ENCODE measurements at places on chromosomes 11 and 22.
A peak's percentile ranks its signal among the peaks of the same experiment; 100 is the strongest.

DNA sequence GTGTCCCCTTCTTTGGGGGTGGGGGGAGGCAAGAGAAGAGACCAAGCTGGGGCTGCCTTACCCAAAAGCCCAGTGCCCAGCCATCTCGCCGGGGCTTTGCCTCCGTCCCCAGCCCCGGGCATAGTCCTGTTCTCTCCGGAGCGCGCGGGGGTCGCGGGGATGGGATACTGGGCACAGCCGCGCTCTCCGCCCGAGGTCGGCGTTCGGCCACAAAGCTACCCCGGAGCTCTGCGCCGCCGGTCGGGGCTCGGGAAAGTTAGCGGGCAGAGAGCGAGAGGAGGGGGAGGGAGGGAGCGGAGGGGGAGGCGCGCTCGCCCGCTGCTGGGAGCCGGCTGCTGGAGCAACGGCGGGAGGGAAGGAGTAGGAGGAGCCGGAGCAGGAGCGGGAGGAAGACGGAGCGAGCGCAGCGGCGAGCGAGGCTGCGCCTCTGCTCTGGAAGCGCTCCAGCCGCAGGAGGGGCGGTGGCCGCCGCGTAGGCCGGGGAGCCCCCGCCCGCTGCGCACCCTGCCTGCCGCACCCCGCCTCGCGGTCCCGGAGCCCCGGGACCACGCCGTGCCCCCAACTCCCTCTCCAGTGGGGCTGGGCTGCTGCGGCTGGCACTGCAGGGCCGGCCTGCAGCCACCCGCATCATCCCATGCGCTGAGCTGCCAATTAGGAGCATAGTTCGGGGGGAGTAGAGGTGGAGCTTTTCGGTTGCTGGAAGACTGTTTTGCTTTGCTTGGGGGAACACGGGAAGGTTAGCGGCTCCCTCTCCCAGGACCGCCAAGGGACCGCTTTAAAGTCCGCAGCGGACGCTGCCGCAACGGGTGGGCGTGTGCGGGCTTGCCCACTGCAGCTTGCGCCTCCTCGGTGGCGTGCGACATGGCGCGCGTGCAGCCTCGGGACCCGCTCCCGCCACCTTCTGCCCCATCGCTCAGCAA, at the start of gene SCN4B:
SCN4B (minus strand) TSS at position 272 of the 920 bp plus-strand sequence; CDS start at position 122, 150 bp downstream.
- DNase-seq, result no peak

DNA sequence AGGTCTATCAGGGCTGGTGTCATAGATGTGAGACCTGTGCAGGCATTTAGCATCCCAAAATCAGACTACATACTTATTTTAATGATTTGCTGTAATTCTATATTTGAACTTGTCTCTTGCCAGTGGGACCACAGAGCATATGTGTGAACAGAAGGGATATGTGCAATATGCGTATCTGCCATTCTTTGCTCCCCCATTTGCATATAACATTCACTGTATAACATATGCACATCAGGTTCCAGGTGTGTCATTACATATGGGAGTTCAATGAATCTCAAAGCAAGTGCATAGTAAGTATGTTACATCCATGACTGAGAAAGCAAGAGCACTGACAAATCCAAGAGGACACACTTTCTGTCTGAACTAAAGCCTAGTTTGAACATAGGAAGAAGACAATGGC, 1115.1 kb upstream of the CNTN5 start:
- DNase-seq, result no peak

- DNase-seq, result no peak
These were observed 23.5 kb downstream of the RDX start for GRCh38 chr11:110272919-110273318.

- DNase-seq, result no peak
These were observed 2423.4 kb downstream of the LRRC4C start for GRCh38 chr11:39036021-39036420.

DNA sequence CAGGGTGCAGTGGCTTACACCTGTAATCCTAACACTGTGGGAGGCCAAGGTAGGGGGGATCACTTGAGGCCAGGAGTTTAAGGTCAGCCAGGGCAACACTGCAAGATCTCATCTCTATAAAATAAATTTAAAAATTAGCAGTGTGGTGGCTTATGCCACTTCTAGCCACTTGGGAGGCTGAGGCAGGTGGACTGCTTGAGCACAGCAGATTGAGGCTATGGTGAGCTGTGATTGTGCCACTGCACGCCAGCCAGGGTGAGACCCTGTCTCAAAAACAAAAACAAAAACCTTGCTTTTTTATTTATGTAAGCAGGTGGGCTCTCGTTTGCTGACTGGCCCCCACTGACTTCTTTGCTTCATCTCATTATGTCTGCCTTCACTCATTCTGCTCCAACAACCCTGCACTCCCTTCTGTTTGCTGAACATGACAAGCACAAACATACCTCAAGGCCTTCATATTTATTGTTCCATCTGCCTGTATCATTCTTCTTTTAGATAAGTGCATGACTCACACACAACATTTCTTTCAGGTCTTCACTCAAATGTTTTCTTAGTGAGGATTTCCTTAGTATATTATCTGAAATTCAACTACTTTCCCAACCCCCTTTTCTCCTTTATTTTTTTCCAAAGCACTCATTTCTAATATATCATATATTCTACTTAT, 32.4 kb upstream of the CLNS1A start:
- DNase-seq, result peak; percentile 29

DNA sequence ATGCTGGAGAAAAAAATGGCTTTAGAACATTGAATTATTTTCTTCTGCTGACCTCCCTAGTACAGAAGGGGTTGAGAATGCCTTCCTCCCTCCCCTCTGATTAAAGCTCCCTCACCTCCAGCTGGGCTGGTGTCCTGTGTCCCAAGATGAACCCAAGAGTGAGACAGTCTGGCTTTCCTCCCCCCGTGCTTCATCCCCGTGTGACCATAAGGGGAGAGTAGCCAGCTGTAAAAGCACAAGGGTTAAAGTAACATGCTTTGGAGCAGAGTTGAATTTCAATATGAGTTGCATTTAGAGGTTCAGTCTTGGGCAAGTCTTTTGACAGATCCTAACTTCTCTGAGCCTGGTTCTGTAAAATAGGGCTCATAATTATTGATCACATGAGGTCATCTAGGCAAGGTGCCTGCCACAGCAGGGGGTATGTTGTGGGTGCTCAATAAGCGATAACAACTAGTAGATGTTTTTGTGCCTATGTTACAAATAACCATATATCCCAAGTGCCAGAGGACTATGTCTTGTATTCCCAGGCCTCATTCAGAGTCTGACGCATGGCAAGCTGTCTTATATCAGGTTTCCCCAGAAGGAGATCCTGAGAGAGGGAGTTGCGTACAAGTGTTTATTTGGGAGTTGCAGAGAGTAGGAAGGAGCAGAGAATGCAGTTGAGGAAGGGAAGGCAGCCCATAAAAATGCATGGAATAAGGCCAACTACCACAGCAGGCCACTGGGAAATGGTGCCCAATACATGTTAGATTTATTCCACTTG, 4.1 kb downstream of the PRG2 start:
- DNase-seq, result no peak

GRCh38 chr11:77779935-77780334, 40.6 kb downstream of the RSF1 start:
- DNase-seq, result no peak

GRCh38 chr11:77654770-77655434, 17.3 kb upstream of the CLNS1A start:
- peak; percentile 6 for DNase-seq

DNA sequence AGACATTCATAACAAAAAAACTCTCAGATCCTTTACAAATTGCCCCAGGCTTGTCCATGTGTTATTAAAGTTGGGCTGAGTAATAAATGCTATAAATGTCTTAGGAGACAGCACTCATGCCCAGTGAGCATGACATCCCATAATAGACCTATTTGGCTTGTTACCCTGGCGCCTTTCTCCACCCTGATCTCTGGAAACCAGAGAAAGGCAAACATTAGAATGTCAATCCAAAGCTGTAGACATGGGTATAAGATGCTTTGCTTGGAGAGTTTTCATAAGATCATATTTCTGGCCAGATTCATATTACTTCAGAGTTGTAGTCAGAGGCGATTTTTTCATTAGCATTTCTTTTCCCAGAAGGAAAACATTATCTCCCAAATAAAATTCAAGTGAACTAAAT, 161.3 kb upstream of the UBASH3B start:
- DNase-seq, result no peak

DNA sequence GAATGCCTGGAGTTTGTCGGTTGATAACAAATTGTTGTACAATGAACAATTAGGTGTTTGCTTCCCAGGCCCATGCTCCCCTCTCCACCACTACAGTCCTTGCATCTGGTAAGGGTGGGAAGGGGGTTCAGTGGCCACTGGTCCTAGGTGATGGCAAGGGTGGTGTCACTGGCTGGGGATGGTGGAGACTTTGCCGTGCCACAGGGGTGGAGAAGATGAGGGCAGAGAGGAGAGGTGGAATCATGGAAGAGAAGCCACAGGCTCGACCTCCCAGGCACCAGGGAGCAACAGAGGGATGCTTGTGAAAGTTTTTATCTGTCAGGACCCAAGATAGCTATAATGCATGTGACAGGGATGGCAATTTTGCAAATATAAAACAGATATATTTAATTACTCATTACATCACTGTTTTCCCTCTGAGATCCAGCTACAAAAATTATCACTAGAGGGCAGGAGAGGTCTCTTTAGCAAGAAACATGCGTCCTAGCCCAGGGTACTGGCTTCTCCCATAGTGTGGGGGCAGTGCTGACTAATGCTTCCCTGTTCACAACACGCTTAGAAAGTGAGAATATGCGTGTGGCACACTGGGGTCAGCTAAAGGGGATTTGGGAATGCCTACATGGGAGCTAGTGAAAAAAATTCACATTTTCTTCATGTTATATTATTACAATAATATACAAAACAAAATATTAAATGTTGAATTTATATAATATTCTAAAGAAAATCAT, 49.0 kb upstream of the AMPD3 start:
- DNase-seq, result peak; percentile 70

- DNase-seq, result no peak
These were observed 5.7 kb downstream of the FTH1 start for GRCh38 chr11:61961570-61962212.

- DNase-seq, result no peak
These were observed 10.2 kb downstream of the BCR start for GRCh38 chr22:23190526-23190925.

DNA sequence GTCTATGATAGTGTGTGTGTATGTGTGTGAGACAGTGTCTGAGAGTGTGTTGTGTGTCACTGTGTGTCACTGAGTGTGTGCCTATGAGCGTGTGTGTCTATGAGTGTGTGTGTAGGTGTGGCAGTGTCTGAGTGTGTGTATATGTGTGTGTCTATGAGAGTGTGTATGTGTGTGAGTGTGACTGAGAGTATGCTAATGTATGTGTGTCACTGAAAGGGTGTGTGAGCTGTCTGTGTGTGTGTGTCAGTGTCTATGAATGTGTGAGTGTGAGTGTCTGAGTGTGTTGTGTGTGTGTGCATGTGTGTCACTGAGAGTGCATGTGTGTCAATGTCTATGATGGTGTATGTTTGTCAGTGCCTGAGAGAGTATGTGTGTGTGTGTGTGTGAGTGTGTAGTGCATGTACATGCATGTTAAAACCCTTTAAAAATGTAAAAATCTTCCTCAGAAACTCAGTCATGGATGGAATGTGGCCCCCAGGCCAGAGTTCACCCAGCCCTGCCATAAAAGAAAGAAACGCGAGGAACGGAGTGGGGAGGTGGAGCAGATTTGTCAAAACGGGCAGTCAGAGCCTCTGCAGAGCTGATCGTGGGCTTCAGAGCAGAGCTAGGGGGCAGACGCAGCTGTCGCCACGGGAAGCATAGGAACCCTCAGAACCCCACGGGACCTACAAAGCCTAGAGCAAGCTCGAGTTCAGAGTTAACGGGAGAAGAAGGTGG, 218.8 kb downstream of the CTTN start:
- no peak for DNase-seq

- no peak for DNase-seq
These were observed 12.5 kb downstream of the MUC5B start for GRCh38 chr11:1235306-1235900.

DNA sequence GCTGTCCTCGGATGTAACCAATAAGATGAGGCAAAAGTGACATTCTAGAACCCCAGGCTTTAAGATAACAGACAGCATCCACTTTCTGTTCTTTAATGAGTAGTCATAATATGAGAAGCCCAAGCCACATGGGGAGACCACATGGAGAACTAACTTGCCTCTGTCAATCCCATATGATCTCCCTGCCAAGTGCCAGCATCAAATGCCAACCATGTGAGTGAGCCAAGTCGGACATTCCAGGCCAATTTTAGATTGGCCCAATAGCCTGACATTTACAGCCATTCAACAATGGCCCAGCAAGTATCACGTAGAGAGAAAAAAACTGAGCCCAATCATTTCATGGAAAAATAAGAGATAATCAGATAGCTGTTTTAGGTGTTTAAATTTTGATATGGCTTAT, 2048.3 kb upstream of the RAG2 start:
- DNase-seq, result no peak

DNA sequence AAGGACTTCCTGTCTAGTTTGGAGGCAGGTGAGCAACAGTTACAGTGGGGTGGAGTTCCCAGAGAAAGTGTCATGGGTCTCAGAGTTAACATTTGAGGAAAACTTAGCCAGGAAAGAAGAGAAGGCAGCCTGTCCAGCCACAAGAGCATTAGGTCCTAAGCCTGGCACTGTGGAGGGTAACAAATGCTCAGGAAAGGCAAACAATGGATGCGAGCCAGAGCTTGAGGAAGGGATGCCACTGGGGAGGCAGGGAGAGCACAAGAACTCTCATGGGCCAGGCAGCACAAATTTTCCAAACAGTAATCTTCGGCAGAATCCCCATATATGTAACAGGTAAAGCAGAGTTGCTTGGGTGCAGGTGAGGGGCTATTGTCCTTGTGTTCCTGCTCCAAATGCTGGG, 8.0 kb upstream of the SERPIND1 start:
- no peak for DNase-seq

DNA sequence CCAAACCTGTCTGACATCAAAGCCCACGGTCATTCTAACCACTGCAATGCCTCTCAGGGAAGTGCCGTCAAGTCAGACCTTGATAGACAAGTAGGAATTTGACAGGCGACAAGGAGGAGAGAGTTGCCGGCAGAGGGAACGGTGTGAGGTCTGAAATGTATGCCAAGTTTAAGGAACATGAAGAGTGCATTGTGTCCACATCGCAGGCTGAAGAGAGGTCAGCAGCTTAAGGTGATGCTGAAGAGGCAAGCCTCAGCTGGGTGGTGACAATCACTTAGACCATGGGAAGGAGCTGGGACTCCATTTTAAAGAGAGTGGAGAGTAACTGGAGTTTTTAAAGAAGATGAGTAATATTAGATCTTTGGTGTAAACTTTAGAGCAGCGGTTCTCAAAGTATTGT, 104.9 kb upstream of the TBCEL start:
- no peak for DNase-seq

DNA sequence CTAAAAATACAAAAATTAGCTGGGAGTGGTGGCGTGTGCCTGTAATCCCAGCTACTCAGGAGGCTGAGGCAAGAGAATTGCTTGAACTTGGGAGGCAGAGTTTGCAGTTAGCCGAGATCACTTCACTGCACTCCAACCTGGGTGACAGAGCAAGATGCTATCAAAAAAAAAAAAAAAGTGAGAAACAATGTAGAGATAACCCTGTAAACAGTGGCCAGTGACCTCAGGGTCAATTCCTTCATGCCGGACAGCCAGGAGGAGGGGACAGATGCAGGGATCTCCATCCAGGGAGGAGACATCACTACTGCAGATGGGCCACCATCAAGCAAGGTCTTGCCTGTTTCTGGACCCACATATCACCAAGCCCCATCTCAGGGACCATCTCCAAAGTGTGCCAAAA, 10.2 kb downstream of the CFL1 start:
- no peak for DNase-seq
